Stimulated activated CD8-positive, alpha-beta memory T cell treated with anti-CD3 and anti-CD28 coated beads, Interleukin-7, amount 100 ng/mL, for 4 hours (primary cell): ENCODE measurements at places on chromosomes 1 and 21.

DNA sequence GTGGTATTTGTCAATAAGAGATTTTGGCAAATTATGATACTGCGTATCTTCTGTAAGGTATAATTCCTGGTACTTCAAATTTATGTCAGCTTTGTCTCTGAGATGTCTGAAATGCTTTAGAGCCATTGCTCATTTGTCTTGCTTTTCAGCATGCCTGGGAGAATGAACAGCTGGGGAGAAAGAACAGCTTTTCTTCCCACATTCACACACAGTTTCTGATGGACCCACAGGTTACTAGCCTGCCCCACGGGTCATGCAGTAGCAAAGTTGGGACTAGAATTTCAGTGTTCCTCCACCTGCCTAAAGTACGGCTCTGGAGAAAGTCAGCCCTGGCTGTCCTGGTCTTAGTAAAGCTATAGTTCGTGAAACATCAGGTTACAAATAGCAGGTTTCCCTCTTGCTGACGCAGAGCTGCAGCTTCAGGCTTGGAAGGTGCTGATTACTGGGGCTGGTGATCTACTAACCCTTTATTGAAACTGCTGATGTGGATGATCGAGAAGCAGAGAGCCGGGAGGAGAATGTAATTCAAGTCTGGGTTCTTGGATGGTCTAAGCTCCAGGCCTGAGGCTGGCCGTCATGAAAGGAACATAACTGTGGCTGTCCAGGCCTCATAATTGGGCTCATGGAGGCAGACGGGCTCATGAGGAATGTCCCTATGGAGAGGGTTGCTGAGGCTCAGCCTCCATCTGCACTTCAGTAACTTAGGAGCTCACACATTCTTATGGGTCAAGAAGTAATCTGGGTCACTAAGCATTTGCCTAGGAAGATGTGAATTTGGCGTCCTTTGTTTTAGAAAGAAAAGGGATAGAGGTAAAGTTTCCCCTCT, 12.4 kb downstream of the GALNT2 start:
- DNase-seq, result no peak

DNA sequence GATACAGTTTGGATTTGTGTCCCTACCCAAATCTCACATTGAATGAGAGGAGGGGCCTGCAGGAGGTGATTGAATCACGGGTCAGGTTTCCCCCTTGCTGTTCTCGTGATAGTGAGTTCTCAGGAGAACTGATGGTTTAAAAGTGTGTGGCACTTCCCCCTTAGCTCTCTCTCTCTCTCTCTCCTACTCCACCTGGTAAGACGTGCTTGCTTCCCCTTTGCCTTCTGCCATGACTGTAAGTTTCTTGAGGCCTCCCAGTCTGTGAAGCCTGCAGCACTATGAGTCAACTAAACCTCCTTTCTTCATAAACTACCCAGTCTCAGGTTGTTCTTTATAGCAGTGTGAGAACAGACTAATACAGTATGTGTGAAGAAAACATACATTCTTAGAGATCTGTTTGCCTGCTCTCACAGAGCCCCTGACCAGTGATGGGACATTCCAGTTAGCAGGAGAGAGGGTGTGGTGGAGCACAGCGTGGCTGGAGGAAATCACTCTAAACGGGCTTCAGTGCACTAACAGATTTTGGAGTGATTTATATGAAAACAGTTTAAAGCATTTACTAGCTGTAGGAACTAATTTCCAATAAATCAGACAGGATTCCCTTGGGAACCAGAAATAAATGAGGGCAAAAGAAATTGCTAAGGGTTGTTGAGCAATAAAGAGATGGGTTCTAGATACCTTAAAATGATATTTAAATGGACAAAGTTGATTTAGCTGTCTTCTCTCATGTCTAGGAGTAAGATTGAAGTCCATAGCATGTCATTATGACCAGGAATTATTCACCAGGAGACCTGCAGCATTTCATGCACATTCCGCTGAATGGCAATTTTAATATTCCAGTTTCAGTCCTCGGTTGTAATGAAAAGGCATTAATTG, 411.0 kb downstream of the CAMTA1 start:
- DNase-seq, result no peak

DNA sequence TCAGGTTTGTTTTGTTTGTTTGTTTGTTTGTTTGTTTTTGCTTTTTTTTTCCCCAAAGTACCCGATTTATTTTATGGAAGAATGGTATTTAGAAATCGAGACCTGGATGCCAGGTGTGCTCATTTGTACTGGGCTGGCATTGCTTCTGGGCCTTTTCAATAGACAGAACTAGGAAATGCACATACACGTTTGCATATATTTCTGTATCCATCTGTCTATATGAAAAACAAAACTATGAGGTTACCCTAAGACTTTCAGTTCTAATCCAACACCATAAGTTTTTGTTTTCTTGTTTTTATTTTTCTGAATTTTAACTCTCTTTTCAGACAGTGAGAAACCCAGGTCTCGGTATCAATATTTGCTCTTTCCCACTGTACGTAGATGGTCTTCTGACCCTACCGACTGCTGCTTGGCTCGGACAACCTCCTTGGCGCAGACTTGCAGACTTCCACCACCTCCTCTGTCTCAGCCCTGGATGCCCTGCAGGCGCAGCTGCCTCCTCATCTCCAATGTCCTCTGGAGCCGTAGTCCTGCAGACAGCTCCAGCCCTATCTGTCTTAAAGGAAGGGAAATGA, 171.7 kb downstream of the NEK7 start:
- no peak for DNase-seq

- no peak for DNase-seq
Measured at GRCh38 chr1:12546771-12547585, 71.0 kb downstream of the DHRS3 start.

GRCh38 chr1:104760017-104760416, 1010.3 kb downstream of the AMY1C start:
- no peak for DNase-seq

GRCh38 chr1:6475381-6476133, 9.6 kb upstream of the TNFRSF25 start:
- DNase-seq, result peak; percentile 58

- DNase-seq, result no peak
Measured at GRCh38 chr1:222736972-222737371, at the start of gene FAM177B. TSS of gene FAM177B (plus strand) at chr1:222737202. CDS start at chr1:222746546, 9,344 bp downstream.

- DNase-seq, result no peak
Measured at GRCh38 chr1:10634428-10635084, 159.8 kb downstream of the PEX14 start.

GRCh38 chr1:1591452-1591851, 8.5 kb downstream of the FNDC10 start:
- no peak for DNase-seq

DNA sequence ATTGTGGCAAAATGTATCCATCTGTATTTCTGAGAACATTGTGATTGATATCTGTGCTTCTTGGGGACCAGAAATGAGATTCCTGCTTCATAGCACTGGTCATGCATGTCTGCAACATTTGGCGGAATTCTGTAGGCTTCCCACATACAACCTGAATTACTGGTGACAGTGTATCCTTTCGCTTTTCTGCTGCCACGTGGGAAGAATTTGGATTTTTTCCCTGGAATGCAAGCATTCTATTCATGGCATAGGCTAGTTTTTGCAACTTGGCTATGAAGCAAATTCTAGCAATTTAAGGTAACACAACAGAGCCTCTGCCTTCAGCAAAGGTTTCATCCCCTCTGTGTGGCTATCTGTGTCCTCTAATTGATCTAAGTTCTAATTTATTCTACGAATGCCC, 85.9 kb downstream of the BCAR3 start:
- DNase-seq, result no peak

DNA sequence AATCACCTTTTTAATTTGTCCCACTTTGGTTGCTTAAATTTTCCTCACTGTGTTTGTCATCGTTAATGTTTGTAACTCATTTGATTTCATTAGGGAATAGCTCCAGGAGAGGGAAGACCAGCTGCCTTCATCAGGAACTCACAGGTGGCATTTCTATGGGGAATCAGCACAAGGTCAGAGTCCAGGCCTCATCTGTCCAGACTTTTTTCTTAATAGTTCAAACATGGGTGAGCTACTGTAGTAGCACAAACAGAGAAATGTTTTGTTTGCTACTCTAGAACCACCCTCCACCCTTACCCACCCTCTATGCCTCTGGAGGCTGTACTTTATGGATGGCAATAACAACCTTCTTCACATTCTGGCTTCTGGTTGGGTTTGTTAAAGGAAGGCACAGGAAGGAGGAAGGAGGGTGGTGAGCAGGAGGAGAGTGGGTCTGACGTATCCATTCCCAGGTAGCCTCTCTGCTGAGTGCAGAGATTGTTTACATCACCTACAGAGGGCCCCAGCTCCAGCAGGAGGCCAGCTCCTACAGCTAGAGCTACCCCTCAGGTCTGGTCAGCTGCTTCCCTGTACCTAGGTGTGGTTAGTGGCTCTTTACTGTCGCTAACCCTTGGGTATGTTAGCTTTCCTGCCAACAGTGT, 8.1 kb upstream of the TEDDM1 start:
- DNase-seq, result no peak

- DNase-seq, result no peak
Measured at GRCh38 chr1:223700942-223701637, 11.2 kb upstream of the CAPN2 start.

DNA sequence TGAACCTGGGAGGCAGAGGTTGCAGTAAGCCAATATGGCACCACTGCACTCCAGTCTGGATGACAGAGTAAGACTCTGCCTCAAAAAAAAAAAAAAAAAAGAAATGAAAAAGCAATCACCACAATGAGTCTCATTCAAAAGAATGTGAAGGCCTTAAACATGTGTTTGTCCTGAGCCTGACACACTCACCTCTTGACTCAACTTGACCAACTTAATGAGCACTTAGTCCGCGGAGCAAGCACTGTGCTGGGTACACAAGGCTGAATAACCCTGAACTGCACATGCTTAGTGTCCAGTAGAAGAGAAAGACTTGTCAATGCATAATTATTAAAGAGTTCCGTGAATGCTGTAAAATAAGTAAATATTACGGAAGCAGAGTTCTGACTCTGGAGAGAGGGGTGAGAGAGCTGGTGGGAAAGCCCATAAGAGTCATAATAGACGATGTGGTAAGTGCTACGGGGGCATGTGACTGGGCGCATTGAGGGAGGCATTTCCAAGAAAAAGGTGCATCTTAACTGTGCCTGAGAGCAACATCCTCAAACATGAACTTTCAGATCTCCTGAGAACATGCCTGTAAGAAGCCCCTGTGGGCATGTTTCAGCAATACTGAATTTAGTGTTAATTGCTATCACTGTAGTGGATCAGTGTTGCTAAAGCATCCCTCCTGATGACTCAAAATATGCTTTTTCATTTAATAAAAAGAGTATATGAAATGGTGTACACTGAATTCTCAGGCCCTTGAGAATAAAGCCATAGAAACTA, 27.2 kb downstream of the MCOLN2 start:
- peak; percentile 13 for DNase-seq
